ENCODE measurements at places on chromosomes 7 and 10.

DNA sequence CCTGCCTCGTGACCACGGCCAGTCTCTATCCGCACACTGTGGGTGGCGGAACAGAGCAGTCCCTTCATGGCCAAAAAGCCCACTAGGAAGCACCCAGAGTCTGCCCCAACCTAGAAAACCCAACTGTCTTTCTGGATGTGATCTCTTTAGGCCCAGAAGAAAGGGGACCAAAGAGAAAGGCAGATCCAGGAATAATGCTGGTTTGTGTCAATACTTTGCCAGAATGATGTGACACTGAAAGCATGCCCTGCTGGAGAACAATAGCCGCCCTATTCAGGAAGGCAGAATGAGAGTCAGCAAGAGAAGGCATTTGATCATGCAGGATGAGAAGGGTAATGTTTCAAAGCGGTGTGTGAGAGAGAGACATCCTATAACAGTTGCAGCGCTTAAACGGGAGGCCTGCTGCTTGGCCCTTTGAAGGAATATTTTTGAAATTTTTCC lies 274.7 kb downstream of the USP6NL start:
- no peak for DNase-seq

GRCh38 chr10:21604651-21605050 lies 70.6 kb downstream of the MLLT10 start:
- DNase-seq, result no peak

DNA sequence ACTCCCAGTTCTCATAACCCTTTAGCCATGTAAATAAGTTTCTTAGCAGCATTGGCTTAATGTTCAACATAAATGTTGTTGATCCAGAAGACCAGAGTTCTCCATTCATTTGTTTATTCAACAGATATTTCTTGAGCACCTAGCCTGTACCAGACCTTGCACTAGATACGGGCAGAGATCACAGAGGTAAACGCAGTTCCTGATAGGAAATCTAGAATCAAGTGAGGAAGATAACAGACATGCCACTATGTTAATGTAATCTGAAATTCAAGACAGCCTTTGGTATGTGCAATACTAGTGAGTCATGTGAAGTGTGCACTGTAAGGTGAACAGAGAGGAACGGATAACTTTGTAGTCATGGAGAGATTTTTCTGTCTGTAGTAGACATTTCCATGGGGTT lies 3.0 kb downstream of the BUB3 start:
- no peak for DNase-seq

- no peak for DNase-seq
These were observed 33.4 kb downstream of the XPNPEP1 start for GRCh38 chr10:109889867-109890266.

DNA sequence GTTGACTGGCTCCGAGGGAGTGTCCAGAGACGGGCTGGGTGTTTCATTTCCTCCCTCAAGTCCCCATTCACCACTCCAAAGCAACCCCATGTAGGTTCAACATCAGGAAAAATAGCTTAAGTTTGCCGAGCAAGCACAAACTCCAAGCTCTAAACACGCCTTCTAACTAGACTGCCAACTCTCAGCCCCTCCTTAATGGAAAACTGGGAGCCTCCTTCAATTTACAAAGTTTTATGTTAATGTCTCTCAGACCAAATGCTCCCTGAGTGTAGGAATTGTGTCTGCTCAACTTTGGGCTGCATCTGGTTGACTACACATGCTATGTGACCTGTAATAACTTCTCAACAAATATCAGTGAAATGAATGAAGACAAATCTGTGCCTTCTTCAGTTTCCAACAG lies 87.5 kb downstream of the FAM204A start:
- DNase-seq, result no peak

GRCh38 chr7:86814661-86815379 lies 171.1 kb downstream of the GRM3 start:
- DNase-seq, result no peak

GRCh38 chr10:98020254-98020653 lies 10.2 kb downstream of the CRTAC1 start:
- no peak for DNase-seq

DNA sequence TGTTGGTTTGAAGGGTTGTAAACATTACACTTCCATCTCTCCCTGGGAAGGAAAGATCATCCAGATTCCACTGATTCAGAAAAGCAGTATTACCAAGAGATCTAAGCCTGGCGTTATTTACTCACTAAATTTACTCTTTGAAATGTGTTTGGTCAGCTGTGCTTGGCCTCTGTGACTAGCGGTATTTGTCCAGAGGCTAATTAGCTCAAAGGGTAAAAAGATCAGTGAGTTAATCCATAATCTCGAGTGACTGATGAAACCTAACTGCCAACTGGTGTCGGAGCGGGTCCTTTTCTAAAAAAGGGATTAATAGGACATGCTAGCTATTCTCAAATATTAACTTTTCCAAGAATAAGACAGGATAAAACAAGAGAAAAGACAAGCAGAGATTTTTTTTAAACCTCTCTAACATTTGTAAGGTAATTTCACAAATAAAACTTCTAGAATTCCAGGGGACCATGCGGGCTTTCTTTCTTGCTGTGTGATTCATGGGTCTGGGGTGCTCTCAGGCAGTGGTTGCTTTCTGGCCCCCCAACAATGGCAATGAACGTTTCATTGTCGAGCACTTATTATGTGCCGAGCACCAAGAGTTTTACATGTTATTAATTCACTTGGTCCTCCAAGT lies 247.3 kb upstream of the AOAH start:
- no peak for DNase-seq

GRCh38 chr10:91208642-91209041 lies 11.8 kb upstream of the PCGF5 start:
- no peak for DNase-seq

GRCh38 chr7:173209-173918 lies 19.0 kb upstream of the FAM20C start:
- DNase-seq, result no peak

- DNase-seq, result no peak
These were observed 206.6 kb downstream of the LSM5 start for GRCh38 chr7:32283546-32283945.

GRCh38 chr10:23095404-23095965 lies at the start of gene MSRB2:
Gene MSRB2 (plus strand): TSS chr10:23095579. CDS start chr10:23095609, 30 bp downstream.
- peak; percentile 75 for DNase-seq

DNA sequence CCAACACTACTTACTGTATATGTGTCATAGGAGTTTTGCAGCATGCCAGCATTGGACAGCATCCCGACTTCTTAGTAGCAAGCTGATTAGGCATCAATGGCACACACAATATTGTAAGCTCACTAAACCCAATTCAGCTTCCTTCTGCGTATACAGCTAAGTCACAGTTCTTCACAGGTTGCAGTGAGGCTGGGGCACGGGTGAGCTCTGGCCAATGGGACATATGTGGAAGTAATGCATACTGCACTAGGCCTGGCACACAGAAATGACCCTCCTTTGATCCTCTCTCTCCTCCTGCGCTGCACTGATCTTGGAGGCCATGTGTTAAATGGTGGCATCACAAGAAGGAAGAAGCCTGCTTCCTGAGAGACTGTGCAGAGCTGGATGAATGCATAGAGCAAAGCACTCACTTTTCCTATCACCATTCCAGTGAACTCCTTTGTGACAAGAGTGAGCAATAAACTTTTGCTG lies 11.9 kb downstream of the RAB11FIP2 start:
- no peak for DNase-seq

DNA sequence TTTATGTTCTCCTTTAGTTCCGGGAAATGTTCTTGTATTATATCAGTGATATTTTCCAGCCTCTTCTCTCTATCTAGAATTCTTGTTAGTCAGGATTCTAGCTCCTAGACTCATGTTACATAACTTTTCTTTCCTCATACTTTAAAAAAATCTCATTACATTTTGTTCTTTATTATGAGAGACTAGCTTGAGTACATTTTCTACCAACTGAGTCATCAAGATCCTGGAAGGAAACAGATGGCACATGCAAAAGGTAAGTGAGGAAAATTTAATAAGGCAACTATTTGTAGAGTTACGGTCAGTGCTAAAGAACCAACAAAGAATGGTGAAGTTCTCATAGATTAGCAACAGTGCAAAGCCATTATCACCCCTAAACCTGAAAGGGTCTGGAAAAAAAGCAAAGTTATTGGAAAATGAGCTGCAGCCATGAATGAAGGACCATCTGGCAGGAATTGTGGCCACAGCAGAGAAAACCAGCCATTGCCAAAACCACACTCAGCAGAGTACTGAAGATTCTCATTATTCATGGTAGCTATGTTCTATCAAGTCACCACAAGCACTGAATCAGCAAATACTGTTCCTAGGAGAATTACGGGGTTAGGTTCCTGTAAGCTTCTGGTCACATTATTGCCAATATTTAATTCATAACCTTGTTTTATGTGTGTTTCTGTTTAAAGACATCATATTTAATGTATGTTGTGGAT lies 98.3 kb upstream of the C7orf33 start:
- no peak for DNase-seq

GRCh38 chr7:26584987-26585665 lies 279.3 kb downstream of the SKAP2 start:
- no peak for DNase-seq

DNA sequence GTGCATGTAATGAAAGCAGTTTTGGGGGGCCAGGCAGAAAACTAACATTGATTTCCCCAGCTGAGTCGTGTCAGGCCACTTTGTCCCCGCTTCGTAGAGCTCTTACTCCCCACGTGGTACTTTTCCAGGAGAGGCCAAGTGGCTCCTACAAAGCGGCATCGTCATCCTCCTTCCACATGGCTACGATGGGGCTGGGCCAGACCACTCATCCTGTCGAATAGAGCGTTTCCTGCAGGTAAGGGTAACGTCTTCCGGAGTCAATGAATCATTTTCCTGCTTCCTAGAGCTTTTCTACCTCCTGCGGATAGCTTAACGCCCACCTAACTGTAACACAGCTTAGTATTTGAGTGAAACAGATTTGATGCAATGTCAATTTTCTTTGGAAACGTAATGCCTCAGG lies 21.7 kb upstream of the SEC61A2 start:
- no peak for DNase-seq

DNA sequence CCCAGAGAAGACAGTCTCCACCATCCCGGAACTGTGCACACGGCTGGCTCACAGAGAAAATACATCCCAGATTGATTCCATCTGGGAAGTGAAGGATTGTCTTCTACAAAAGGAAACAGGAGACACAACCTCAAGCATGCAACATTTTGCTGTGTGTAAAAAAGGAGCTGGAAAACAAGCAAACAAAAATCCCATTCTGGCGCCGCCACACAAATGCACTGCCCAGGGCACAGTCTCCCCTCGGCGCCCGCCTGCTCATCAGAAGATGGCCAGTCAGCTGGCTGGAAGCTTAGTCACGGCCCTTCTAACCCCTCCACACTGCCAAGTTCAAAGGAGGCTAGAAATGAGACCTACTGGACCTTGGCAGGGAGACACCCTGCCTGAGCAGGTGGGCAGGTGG lies 14.1 kb upstream of the CYTH3 start:
- no peak for DNase-seq

DNA sequence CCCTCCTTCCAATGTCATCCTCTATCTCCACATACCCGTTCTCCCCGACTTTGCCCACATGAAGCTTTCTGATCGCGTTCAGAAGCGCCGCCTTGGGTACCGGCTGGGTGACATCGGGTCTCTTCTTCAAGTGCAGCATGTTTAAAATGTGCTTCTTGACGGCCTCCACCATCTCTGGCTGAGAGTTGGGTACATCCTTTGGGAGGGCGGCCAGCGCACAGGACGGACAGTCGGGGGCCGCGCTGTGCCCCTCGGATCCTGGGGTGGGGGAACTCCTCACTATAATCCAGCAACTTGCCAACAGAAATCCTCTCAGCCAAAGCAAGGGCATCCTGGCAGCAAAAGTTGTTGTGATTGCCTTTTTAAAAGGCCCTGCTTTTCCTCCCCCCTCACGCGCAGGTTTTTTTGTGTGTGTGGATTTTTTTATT lies 2.8 kb downstream of the INHBA start:
- no peak for DNase-seq

DNA sequence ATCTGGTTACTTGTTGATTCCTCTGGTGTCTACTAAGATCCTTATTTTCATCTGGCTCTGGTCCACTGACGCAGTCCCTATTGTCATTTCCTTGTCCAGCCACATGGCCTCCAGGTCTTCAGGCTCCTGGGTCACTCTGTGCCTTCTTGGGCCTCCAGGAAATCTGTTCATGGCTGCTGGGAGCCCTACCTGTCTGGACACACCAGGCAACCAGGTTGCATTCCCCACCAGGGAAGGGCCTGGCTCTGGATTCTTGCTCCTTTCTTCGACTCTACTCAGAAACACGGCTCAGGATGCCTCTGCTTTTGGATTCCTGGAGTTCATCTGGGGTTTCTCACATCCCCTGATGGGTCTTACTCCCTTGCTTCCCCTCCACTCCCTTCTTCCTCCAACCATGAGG lies 8.0 kb upstream of the PPIF start:
- DNase-seq, result no peak

DNA sequence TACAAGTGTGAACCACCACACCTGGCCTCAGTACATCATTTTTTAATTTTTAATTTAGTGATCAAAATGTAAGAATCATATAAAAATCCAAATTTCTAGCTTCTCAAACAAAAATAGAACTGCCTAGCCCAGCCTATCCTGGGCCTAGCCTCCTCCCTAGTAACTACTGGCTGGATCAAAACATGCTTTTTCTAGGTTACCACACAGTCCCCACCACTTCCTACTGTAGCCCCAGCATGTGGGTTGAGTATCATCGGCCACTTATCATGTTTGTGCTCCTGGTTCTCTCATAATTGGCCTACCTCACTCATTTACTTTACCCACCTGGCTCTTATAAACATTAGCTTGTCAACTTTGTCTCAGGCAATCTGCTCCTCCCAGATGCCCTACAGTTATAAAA lies 52.9 kb downstream of the DNAJC12 start:
- DNase-seq, result peak; percentile 35

GRCh38 chr7:32179567-32179966 lies 109.4 kb upstream of the PDE1C start:
- no peak for DNase-seq
